ENCODE measurements at places on chromosomes 6 and 20. TPM values are rescaled to one million over a fixed set of nuclear protein-coding genes. Genes with fewer than 3 reads are reported as not detected.

PRSS16 gene
- 12.2 TPM for total RNA-seq

PRL gene
- total RNA-seq: not detected

MED20 gene
- 16.5 TPM for total RNA-seq

TMC2 gene
- total RNA-seq: not detected

LY6G6F gene
- not detected for total RNA-seq

INSM1 gene
- total RNA-seq: not detected
